ENCODE measurements at places on chromosomes 5 and 9. TPM values are rescaled to one million over a fixed set of nuclear protein-coding genes. Genes with fewer than 3 reads are reported as not detected.
A peak's percentile ranks its signal among the peaks of the same experiment; 100 is the strongest.

NR2F1-AS1 gene
- 54.4 TPM for polyA plus RNA-seq

MED7 gene
- polyA plus RNA-seq: 26.4 TPM

PRLR gene
- polyA plus RNA-seq: 32.9 TPM

SPTAN1 gene
- 363 TPM for polyA plus RNA-seq

- no peak for DNase-seq
These were observed 41.7 kb downstream of the STK32A start for GRCh38 chr5:147276497-147276896.

DNA sequence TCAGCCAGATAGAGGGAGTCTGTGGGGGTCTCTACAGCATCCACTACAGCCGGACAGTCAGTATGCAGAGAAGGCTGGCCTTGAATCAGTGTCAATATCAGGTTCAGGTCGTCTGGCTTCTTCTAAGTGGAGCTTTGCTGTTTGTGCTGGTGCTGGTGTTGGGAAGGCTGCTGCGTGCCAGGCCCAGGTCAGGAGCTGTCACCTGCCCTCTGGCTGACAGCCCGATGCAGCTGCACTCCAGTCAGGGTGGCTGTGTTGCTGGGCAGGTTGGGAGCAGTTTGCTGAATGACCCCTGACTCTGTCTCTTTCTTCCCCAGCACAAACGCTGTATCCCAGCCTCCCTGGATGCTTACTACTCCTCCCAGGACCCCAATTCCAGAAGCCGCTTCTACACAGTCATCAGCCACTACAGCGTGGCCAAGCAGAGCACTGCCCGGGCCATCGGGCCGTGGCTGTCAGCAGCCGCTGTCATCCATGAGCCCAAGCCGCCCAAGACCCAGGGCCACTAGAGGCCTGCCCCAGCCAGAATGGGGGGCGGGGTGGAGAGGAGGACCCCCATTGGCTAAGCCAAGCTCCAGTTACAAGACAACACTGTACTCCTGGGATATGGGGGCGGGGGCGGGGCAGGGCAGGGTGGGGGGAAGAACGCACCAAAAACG lies 61.6 kb downstream of the NSG2 start:
- no peak for DNase-seq

GRCh38 chr9:89555036-89555415 lies 49.8 kb upstream of the GADD45G start:
- DNase-seq: no peak

GRCh38 chr9:21982861-21983560 lies 11.2 kb downstream of the CDKN2A start:
- no peak for DNase-seq

DNA sequence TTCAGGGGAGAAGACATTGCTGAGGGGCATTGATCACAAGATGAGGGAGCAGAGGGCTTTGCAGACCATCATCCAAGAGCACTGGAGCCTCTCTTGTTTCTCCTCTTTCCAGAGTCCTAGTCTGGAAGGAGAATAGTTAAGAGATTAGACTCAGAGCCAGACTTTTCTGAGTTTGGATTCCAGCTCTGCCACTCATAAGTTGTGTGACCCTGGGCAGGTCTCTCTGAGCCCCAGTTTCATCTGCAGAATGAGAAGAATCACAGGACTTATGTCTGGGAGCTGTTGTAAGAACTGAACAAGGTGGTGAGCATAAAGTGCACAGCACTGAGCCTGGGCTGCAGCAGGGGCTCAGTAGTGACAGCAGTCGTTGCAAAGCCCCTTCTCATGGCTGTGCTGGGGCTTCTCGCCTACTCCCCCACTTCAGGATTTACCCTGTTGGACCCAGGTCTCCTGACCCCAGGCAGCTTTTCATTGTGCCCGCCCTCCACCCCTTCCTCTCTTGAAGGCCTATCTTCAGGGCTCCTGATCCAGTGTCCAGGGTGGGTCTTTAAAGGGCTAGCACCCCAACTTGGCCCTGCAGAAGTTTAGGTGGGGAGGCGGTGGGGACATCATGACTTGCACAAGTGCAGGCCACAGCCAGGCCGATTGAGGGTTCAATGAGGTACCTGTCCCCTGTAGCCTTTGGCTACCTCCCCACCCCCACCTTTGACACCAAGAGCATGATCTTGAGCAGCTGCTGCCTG lies 1.5 kb downstream of the SYNPO start:
- no peak for DNase-seq

GRCh38 chr5:90020575-90021538 lies 388.7 kb downstream of the CETN3 start:
- DNase-seq: no peak

GRCh38 chr9:3719286-3719685 lies 193.5 kb upstream of the RFX3 start:
- DNase-seq: no peak

DNA sequence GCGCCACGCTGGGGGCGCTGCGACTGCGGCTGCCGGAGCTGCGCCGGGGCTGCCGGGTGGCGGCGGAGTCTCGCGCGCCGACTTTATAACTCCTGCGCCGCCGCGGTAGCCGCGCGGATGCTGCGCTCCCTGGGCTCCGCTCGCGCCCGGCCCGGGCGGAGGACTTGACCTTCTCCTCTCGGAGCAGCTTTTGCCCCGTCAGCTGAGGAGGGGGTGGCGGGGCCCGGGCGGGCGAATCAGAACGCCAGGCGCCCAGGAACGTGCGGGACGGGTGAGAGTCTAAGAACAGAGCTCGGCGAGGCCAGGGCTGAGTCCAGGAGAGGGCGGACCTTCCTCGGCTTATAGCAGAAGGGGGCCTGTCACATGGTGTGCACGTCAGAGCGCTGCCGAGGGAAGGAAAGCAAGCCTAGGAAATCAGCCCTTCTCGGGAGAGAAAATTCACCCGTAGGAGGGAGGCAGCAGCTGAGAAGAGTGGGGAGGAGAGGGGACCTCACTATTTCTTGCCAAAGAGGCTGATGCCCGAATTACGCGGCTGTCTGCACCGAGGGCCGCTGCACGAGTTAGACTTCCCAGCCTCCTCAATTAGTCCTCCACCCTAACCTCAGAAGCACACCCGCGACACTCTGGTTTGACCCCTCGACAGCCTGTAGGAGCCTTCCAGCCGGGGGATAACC lies at the start of gene FOXD1:
Gene FOXD1, minus strand, starts transcription at position 315 of the 674 bp plus-strand sequence. CDS start 415 bp downstream, outside the sequence.
- peak; percentile 88 for DNase-seq

- no peak for DNase-seq
These were observed 53.7 kb downstream of the HMCN2 start for GRCh38 chr9:130319300-130319699.

DNA sequence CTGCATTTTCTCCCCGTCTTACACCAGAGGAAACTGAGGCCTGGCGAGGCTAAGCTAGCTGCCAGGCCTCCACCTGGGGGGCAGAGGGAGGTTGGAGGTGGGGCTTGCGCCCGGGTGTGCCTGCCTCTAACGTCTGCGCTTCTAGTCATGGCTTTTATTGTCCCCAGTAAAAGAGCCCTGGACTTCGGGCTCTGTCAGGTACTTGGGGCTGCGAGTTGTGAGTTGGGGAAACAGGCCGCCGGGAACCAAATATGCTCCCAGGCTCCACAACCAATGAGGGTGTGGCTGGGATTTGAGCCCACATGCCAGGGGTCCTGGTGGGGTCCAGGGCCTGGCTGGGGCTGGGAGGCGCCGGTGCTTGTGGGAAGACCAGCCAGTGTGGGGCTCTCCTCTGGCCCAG lies 57.4 kb upstream of the NOTCH1 start:
- no peak for DNase-seq

DNA sequence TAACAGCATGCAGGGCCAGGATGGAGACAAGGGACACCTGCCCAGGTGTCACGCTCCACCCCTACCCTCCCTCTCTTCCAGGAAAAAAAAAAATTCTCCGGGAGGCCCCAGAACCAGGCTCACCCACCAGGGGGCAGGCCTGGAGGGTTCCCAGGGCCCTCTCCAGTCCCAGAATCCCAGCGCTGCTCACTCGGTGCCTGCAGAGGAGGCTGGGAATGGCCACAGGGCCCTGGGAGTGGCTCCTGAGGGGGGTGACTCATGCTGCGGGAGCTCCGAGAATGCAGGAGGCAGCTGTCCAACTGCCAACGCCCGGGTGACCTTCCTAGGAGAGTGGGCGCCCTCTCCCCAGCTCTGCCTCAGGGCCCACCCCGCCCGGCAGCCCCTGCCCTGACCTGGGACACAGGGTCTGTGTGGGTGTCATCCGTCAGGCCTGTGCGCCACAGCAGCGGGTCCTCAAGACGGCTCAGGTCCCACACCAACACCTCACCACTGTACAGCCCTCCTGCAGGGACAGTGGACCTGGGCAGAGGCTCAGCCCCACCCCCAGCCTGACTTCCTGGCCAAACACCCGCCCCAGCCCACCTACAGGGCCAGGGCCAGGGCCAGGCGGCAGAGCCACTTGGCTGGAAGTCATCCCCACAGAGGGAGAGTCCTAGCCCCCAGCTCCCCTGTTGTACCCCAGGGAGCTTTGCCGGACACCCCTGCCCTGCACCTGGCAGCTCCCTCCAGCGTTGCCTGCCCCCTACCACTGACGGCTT lies 21.2 kb downstream of the DYNC2I2 start:
- peak; percentile 38 for DNase-seq

DNA sequence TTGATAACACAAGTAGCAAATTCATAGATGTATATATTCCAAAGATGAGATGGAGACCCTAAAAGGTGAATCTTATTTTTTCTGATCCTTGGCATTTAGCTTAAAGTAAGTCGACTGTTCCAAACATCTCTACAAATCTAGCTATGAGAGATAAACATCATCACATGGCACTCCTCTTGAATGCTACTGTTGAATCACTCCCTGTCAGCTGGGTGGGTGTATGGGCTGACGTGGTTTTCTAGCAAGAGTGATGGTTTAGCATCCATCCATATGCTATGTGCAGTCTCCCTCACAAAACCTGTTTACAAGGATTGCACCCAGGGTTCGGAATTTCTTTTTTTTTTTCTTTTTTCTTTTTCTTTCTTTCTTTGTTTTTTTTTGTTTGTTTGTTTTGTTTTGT lies 13.8 kb downstream of the ACO1 start:
- no peak for DNase-seq

GRCh38 chr5:135253601-135254178 lies 145.3 kb downstream of the MACROH2A1 start:
- DNase-seq: no peak

GRCh38 chr5:122056913-122057312 lies 21.1 kb downstream of the LOX start:
- no peak for DNase-seq

DNA sequence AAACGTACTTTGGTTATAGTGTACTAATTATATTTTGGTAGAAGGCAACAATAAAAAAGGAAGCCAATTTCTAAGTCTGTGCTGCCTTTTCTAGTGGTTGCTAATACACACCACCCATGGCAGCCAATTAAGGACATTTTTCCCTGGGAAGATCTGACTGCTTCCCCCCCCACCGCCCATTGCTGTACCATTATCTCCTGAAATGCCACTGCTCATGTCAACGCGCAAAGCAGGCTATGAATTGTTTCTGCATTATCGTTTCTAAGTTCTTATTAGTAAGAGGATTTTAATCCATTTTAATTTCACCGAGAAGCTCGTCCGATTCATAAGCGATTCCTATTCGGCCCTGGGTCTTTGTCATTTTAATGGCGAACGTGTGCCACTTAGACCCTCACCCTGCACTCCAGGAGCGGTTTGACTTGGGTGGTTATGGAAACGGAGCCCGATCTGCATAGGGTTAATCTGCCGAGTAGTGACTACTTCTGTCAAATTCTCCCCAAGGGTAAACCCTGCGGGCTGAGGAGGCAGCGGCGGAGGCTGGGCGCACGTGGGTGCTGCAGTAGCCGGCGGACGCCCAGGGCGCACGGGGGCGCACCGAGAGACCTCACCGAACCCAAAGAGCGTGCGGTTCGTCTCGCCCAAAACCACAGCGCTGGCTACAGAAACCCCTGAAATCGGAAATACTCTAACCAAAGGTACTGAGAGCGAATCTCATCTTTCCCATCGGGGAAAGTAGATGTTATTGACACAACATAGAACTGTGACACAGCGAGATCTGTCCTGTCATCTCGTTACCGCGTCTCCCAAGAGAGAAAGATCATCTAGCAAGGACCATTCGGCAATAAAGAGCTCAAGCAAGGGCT lies 55.8 kb upstream of the SHC3 start:
- no peak for DNase-seq

DNA sequence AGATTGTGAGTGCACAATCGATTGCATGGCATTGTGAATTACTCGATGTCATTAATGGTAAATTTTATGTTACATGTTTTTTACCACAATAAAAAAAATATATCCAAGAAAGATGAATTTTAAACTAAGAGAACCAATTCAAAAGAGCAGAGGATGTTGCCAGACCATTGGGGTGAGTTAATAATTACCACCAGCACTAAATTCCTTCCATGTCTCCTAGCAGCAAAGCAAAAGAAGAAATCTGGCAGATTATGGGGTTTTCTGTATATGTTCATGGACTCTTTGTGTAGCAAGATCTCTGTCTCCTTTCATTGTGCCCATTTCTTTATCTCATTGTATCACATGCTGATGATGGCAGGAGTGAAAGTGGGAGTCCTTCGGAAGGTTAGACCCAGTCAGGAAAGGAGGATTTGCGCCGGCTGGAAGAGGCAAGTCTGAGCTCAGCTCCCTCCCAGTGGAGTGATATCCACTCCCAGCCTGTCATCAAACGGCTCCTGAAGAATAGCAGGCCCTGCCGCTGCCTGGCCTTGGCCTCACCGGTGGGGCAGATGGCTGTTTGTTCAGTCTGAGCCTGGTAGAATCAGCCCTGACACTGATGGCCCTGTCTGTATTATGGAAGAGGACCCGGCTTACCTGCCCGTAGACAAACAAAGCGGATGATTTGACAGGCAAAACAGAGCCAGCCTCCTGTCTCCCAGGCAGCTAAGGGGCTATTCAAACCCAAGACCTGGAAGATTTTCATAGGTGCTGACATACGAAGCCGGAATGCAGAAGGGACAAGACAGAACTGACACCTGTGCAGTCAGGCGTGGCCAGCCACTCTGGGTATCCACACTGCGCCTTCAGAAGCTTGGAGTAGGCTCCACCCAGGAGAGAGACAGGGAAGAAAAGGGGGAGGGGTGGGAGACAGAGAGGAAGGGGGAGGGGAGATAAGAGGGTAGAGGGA lies 21.9 kb upstream of the FOXE1 start:
- DNase-seq: no peak

DNA sequence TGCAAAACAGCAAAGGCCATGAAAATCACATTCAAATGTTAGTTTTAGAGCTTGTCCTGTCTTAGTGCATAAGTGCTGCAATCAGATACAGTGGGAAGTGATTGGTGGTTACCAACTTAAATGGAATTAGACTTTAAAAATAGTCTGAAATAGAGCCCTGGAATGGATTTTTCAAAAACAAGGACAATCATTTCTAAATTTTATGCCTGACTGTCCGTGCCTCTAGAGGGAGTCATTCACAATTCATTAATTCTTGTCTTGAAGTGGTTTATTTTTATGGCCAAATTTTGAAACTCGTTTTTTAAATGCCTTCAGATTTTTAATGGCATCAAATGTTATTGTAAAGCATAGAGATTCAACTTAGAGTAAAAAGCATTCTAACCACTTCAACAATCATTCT lies 561.8 kb upstream of the DAB2 start:
- no peak for DNase-seq

DNA sequence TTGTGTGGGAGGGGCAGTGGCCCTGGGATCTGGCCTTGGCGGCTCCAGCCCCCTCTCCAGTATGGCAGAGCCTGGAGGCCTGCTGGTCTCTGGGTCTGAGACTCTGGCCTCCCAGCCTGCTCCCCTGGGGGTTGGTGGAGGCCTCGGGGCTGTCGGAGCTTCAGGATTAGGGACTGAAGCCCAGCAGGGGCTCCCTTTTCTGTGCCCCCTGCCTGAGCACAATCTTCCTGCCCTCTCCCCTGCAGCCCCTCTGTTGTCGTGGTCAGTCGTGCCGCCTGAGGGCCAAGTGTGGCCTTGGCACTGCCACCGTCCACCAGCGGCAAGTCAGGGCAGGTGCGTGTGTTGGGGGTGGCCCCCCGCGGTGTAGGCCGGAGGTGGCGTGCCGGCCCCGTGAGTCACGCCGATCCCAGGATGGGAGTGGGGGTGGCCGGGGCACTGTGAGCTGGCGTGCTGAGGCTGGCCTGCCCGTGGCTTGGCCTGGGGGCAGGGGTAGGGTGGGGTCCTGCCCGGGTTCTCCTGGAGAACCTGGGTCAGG lies 53.6 kb downstream of the RXRA start:
- no peak for DNase-seq

Data from right renal pelvis (tissue), 4 donors.